Islet precursor cell (in vitro differentiated cells): ENCODE measurements at places on chromosomes 16 and 17.
A peak's percentile ranks its signal among the peaks of the same experiment; 100 is the strongest.

DNA sequence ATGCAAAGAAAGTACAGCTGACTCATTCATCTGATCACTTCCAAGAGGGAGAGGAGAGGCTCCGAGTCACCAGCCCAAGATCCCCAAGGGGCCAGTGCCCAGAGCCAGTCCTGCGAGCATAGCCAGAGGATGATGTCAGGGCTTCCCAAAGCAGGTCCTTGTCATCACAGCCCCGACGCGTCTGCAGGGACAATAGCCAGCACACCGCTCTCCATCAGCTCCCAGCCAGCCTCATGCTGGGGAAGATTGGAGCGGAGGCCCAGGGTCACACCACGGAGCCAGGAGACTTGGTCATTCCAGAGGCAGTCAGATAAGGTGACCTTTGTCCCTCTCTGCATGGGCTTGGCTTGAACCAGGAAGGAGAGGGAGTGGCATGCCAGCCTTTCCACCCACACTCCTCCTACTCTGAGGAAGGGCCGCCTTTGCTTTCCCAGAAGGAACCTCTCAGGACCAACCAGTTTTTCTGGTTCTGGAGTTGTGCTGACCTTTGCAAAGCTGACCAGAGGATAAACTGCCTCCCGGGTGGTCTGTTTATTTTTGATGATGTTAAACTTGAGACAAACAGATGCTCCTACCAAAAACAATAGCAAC is 58.3 kb upstream of the ARHGAP44 start:
- peak; percentile 99 for DNase-seq

- DNase-seq = peak; percentile 63
Observed at GRCh38 chr16:84603140-84603816, 14.6 kb downstream of the COTL1 start.

- no peak for DNase-seq
Observed at GRCh38 chr17:81383504-81384421, 11.5 kb upstream of the BAHCC1 start.

DNA sequence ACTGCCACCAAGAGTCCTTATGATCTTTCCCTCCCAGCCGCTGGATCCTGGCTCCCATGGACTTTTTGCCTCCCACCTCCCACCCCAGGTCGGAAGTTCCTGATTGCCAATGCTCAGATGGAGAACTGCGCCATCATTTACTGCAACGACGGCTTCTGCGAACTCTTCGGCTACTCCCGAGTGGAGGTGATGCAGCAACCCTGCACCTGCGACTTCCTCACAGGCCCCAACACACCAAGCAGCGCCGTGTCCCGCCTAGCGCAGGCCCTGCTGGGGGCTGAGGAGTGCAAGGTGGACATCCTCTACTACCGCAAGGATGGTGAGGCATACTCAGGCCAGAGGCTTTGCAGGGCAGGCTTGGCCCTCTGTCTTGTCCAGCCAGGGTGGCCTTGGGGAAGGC is 893 bp downstream of the KCNH6 start:
- DNase-seq = no peak

DNA sequence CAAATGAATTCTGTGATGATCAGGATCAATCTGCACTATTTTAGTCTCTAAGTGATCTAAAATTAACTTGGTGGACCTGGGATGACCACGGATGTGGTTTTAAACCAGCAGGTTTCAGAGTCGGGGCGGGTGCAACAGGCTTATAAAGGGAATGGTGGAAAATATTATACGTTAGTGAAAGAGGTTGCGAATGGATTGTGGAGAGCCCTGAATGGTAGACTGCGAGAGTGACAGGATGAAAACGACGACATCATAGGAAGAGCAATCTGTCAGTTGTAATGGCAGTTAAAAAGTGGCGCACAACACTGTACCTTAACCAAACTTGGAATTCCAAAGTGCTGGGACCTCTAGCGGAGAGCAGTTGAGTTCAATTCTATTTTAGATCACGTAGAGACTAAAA is 1.2 kb upstream of the CYB5B start:
- DNase-seq = no peak

- no peak for DNase-seq
Observed at GRCh38 chr17:4822835-4823234, 10.3 kb upstream of the MINK1 start.
